Activated T-helper 1 cell treated with anti-CD3 and anti-CD28 coated beads, Interleukin-2, amount 50 U/mL, for 16 hours (primary cell): ENCODE measurements at places on chromosomes 6 and 20.

DNA sequence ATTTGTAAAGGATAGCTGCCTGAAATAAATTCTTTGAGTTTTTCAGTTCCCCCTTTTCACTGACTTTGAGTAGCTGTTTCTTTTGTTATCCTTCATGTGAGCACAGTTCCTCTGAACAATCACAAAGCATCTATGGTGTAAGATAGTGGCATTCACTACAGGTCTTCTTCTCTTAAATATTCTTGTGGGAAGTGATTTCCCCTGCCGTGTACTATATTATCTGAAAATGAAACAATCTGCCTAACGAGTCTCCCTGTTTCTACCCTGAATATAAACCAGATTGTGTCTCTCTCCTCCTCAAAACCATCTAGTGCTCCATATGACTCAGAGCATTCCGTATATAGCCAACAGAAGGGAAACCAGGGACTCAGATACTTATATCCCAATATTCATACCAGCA lies 380.1 kb upstream of the SOX4 start:
- DNase-seq: no peak

DNA sequence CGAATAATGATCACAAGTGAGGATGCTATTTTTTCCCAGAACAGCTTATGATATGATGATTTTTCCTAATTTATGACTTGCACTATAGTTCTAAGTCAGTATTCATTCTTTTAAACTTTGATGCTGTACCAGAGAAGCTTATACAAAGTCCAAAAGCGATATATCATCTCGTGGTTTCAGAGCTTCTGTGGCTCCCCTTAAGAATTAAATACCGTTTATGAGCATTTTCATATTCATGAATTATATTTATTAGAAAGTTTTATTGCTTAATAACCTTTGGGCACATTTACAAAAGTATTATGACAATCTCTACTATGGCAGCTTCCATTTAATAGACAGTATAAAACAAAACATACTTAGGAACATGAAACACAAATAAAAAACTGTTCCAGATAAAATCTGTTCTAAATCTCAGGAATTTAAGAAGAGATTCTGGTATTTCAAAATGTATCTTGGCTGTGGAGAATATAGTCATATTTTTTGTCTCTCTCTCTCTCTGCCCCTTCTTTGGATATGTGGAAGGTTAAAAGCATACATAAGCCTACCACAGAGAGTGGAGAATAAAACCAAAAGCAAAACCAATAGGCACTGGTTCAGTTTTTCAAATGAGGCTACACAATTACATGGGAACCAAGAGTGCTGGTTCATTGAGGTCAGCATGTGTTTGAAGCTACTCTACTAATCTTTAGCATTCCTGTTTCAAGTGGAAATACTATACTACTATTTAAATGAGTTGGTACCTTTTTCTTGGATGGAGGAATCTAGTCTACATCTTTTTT lies 884.5 kb upstream of the GJE1 start:
- DNase-seq: no peak

DNA sequence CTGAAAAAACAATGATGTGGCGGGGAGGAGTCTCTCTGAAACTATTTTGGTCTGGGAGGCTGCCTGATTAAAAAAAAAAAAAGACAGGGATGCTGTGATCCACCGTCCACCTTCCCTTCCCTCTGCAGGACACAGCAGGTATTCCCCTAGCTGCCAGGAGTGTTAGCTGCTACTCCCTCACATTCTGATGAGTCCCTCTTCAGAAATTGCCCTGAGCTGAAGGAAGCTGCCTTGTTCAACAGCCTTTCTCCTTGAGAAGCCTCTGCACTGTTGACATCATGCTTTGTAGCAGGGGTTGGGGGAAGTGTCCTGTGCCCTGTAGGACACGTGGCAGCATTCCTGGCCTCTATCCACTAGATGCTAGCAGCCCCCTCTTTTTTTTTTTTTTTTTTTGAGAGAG lies 71.7 kb upstream of the ZMYND8 start:
- no peak for DNase-seq

- no peak for DNase-seq
Measured at GRCh38 chr6:33607784-33608161, 13.3 kb upstream of the ITPR3 start.

GRCh38 chr6:138493413-138493812 lies 5.9 kb downstream of the NHSL1 start:
- DNase-seq: no peak

GRCh38 chr20:61875221-61875885 lies 190.3 kb downstream of the TAF4 start:
- DNase-seq: no peak

DNA sequence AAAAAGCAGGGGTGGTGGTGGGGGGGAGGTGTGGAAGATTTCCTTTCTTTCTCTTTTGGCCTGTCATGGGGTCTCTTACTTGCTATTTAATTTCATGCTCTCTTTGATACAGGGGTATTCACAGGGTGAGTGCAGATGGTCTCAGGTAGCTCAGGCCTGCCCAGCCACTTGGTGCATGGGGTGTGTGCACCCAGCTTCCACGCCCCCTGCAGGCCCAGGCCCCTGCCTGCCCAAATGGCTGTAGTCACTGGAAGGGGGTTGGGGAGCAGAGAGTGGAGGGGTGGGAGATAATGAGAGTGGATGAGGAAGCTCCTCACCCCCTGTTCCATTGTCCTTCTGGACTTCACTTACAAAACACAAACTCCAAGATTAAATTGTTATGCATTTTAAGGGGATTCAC lies 133.6 kb upstream of the SGK1 start:
- no peak for DNase-seq

- no peak for DNase-seq
Measured at GRCh38 chr6:44234101-44235025, 11.0 kb downstream of the SLC29A1 start.

GRCh38 chr20:35307666-35308653 lies 15.7 kb upstream of the FAM83C start:
- DNase-seq: no peak

GRCh38 chr20:63161176-63161651 lies 54.7 kb downstream of the YTHDF1 start:
- DNase-seq: no peak

GRCh38 chr6:32214126-32214525 lies 9.7 kb downstream of the NOTCH4 start:
- DNase-seq: no peak

- DNase-seq: no peak
Measured at GRCh38 chr6:121548131-121548530, 112.7 kb downstream of the GJA1 start.
